ENCODE measurements at places on chromosomes 7 and 10.
A peak's percentile ranks its signal among the peaks of the same experiment; 100 is the strongest.

DNA sequence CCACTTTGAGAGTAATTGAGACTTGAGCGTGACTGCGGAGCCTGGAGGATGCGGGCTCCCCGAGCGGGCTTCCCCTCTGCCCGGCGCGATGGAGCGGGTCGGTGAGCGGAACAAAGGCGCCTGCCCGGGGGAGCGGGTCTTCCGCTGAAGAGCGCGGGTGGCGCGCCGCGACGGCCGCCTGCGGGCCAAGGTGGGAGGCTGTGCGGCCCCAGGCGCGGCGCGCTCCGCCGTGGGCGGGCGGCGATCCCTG, at the start of gene GALNT17:
Gene GALNT17, plus strand, starts transcription at position 18 of the 250 bp plus-strand sequence.
- DNase-seq, result no peak

DNA sequence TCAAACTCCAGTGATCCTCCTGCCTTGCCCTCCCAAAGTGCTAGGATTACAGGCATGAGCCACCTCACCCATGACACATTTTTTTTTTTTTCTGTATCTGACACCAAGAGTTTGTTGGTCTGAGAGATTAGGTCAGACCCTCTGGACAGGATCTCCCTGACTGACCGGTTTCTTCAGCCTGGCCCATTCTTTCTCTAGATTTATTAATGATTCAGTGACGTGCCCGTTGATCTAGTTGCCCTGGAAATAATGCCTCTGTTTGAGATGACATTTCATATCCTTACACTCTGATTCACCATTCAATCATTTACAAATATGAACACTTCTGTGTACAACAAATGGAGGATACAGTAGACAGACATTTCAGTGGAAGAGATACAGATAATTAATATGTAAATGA, 1.4 kb upstream of the ZNF212 start:
- no peak for DNase-seq

DNA sequence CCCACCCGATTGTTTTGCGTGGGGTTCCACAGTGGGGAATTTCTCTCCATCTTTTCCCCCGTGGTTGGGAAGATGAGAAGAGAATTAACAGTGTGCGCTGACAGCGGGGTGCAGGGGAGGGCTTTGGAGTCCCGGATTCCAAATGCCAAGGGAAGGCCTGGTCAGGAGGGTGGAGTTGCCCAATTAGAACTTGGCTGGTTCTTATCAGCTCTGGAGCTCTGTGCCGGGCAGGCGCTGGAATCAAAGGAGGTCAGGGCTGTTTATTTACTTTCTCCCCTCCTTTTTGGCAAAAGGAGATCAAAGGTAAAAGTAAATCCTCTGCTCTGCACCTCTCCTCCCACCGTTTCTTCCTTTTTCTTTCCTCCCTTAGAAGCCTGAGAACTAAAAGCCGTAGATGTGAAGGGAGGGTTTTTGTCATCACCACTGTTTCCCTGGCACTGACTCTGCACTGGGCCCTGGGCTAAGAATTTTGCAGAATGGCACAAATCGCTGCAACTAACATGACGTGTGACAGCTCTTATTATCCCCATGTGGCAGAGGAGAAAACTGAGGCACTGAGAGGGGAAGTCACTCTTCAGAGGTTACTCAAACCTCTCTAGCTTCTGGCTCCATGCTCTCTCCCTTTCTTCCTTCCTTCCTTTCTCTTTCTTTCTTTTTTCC, 95.2 kb upstream of the ZNF716 start:
- no peak for DNase-seq

GRCh38 chr10:100745882-100746783, 751 bp downstream of the PAX2 start:
- peak; percentile 79 for DNase-seq

DNA sequence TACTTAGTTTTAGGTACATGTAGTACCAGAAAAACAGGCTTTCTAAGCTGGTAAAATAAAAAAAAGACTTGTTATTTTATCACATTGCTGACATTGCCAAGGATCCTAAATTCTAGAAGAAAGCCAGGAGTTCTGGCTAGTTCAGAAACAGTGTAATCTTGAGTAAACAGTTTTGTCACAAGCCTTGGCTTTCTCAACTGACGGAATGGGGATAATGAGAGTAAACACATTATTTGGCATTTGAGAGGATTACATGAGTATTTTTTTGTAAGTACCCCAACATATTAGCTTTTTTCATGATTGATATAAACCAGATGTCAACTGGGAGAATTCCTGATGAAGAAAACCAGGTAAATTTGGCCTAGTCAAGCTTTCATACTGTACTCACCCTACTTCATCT, 269.8 kb downstream of the SORCS1 start:
- no peak for DNase-seq

DNA sequence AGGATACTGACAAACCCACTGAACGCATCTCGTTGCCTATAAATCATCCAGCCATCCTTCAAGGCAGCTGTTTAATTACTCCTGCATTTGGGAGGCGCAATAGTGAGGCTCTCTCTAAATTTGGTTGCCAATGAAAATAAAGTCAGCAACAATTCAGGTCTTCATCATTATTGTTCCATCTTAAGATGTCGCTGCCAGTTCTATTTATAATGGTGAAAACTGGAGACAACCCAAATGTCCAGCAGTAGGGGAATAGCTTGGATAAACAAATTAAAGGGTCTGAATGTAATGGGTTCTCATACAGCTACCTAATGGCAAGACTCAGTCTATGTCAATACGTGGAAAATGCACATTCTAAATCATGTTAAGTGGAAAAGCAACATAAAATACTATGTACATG, 120.1 kb upstream of the PLXNA4 start:
- no peak for DNase-seq

- DNase-seq, result peak; percentile 15
These were observed 19.3 kb downstream of the OR2F1 start for GRCh38 chr7:143973870-143974416.

GRCh38 chr7:103388469-103389140, 41.2 kb downstream of the PSMC2 start:
- no peak for DNase-seq

DNA sequence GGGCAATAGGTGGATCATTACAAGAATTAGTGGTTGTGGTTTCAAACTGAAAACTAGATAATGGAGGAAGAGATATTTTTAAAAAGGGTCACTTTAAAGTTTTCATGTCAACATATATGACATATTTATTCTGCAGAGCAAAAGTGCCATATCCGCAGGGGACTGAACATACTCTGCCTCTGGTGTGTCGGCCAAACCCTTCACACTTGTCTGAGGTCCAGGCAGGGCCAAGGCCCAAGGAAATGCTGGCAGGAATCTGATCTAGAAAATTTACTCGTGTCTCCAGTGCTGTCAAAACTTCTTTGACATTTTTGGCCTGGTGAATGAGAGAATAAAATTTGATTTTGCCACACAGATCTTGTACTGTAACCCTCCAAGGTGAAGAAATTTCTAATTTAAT, 562.3 kb downstream of the CCSER2 start:
- DNase-seq, result no peak

DNA sequence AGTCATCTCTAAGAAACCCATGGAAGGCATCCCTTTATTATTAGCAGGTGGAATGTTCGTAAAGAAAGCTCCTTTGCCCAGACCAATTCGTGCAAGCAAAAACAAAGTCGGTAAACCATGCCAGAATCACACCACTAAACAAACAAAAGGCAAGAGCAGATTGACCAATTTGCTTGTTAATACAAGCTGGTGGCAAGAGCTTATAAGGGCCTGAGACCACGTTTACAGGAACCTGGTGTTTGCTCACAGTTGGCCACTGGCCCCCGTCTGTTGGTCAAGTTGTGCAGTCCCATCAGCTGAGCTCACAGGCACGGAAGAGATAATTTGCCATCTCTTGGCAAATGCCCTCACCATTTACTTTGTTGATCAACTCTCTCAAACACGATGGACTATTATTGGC, 342.2 kb upstream of the MKI67 start:
- no peak for DNase-seq

DNA sequence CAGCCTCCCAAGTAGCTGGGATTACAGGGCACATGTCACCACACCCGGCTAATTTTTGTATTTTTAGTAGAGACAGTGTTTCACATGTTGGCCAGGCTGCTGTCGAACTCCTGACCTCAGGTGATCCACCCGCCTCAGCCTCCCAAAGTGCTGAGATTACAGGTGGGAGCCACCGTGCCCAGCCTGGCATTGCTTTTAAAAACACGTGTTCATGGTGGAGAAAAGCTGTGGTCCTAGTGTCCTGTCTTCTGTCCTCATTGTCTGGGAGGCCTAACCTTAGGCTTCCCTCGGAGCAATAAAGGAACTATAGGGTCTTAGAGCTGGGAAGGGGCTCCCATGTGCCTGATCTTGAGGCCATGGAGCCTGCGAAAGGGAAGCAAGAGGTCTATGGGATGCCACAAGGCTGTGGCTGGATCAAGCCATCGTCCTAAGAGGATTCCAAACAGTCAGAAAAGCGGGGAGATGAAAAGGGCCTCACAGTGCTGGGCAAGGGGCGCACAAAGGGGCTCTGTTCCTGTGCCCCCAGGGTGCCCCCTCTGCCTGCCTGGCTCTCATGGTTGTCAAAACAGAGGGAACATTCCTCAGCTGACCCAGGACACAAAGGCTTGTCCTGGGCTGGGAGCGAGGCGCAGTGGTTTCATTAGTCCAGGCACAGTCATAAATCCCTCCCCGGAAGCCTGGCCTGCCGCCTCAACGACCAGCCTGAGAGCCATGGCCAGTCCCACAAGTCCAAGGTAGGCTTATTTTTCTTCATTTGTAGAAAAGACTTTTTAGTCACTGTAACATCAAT, 106.6 kb upstream of the TNS3 start:
- DNase-seq, result peak; percentile 94

- DNase-seq, result no peak
These were observed 75.8 kb downstream of the CALN1 start for GRCh38 chr7:72336382-72336631.

DNA sequence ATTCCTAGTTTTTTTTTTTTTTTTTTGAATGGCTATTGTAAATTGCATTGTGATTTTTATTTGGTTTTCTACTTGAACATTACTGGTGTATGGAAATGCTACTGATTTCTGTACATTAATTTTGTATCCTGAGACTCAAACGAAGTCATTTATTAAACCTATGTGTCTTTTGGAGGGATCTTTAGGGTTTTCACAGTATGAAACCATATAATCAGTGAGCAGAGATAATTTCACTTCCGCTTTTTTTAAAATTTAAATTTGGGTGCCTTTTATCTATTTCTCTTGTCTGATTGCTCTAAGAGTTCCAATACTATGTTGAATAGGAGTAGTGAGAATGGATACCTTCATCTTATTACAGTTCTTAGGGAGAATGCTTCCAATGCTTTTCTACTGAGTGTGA, 102.7 kb downstream of the ZWINT start:
- no peak for DNase-seq

DNA sequence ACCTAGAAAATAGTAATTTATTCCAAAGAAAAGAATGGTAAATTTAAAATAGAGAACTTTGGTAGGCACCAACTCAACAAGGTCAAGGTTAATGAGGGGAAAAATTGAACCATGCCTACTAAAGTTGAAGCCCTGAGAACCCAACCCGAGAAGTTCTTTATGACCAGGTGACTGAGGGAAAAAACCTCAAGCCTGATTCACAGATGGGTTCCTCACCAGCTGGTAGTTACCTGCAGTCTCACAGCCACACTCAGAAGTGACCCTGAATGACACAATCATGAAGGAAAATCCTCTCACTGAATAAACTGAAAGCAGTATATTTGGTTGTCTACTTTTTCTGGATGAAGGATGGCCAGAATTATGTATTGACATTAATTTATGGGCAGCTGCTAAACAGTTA, 7.0 kb downstream of the C10orf67 start:
- DNase-seq, result no peak

DNA sequence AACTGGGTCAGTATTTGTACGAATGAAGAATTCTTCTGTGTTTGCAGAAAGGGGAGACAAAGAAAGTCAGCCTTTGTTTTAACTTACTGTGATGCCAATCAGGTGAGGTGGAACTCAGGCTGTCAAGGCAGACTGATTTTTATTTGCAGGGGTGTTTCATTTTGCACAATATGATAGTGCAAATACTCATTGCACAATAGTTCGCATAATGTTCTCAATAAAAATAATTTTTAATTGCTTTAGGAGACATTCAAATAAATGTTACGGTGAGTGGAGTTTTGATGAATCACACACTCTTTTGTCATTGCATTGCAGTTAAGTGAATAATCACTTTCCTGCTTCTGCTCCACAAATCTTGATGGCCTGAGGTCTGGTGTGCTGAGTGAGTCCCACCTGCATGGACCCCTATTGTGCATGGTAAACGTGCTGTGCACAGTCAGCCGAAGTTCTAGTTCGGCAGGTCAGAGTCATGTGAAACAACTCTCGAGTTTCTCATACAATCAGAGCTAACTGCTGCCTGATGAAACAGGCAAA, 141.3 kb upstream of the FZD8 start:
- no peak for DNase-seq

- no peak for DNase-seq
These were observed 10.0 kb downstream of the WDR91 start for GRCh38 chr7:135201350-135201749.

DNA sequence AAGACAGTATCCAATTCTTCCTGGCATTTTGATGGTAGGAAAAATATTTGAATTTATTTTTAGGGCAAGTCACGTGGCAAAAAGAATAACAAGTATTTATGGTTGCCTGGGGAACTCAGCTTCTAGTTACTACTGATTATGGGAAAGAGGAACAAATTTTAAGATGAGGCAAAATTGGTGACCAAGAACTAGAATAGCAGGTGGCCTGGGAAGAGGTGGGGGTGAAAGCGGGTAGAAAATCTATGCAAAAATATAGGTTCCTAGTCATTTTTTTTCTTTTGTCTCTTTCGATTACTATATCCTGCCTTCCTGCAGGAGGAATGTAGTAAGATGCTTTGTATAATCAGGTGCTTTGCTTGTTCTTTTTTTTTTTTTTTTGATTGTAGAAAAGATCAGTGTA, 27.8 kb downstream of the ENTPD1 start:
- no peak for DNase-seq

DNA sequence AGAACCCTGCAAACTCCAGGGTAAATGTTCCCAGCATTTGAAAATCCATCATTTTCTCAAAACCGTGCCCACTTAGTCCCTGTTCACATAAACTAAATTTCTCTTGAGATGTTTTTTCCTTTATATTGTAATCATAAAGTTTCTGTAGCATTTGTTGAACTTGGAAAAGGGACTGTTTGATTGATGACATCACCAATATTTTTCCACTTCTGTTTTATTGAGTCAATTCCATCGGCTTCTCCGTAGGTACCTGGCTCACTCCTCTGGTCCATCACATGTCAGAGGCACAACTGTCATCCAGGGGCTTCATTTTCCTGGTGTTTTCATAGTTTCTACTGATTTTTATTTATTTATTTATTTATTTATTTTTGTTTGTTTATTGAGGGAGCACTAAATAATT, 462.5 kb upstream of the PFKP start:
- no peak for DNase-seq
